ENCODE measurements at places on chromosomes 16 and 17. TPM values are rescaled to one million over a fixed set of nuclear protein-coding genes. Genes with fewer than 3 reads are reported as not detected.

The NOTUM gene
- 11.8 TPM for total RNA-seq

DNA sequence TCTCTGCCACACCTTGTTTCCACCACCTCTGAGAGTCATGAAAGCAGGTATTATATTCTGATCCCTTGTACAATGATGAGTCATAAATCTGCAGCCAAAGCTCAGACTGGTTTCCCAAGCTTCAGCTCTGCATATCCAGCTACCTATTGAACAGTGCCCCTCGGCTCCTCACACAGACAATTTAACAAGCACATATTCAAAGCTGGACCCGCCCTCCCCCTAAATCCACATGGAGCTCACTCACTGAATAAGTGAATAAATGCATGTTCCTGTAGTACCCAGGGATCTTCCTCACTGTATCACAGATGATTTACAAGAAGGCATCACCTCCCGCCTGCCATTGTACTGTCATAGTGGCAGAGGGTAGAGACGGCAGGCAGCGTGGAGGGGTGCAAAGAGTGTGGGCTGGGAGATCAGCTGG, 516.4 kb downstream of the GRIN2A start:
- no peak overlapping the region for H3K27ac ChIP-seq
- H3K4me3 ChIP-seq: no peak overlapping the region
- H3K36me3 ChIP-seq: no peaks in the 10 kb centered on the region
- peaks cover 15% of the 10 kb centered on the region for H3K27me3 ChIP-seq
- no peaks in the 10 kb centered on the region for H3K4me1 ChIP-seq

- H3K4me1 ChIP-seq: peaks cover 17% of the 10 kb centered on the region
- H3K4me3 ChIP-seq: no peak overlapping the region
- DNase-seq: no peak
- no peak overlapping the region for H3K27ac ChIP-seq
- no peaks in the 10 kb centered on the region for H3K36me3 ChIP-seq
Observed at GRCh38 chr17:80031691-80032430, 3.8 kb downstream of the TBC1D16 start.

The SLC46A1 gene
- 4.3 TPM for total RNA-seq

The CALB2 gene
- 0.20 TPM for total RNA-seq

The TEX14 gene
- total RNA-seq: 0.09 TPM

DNA sequence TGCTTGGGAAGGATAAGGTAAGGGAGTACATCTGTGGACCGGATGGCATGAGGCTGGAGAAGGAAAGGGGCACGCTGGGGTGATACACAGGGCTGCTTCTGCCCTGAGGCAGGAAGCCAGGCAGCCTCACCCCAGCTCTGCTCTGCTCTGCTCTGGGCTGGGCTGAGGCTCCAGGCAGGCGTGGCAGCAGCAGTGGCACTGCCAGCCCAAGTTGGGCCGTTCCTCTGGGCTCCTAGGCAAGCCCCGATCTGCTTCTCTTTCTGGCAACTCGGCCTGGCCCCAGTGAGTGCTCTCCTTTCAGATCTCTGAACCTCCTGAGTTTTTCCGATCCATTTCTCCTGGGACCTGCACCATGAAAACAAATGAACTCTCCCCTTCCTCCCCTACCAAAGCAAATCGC, 44.9 kb downstream of the VAC14 start:
- no peaks in the 10 kb centered on the region for H3K27me3 ChIP-seq
- H3K4me1 ChIP-seq: peaks cover 13% of the 10 kb centered on the region
- no peak for DNase-seq
- H3K4me3 ChIP-seq: no peak overlapping the region
- peaks cover 30% of the 10 kb centered on the region for H3K36me3 ChIP-seq

GRCh38 chr17:29041571-29041970, 1.4 kb upstream of the PIPOX start:
- peaks cover 6% of the 10 kb centered on the region for H3K4me1 ChIP-seq
- H3K36me3 ChIP-seq: no peaks in the 10 kb centered on the region
- no peak overlapping the region for H3K27ac ChIP-seq
- peaks cover 33% of the 10 kb centered on the region for H3K27me3 ChIP-seq
- no peak overlapping the region for H3K4me3 ChIP-seq

- H3K36me3 ChIP-seq: no peaks in the 10 kb centered on the region
- peaks cover 20% of the 10 kb centered on the region for H3K27me3 ChIP-seq
- no peak for DNase-seq
- H3K4me1 ChIP-seq: peaks cover 9% of the 10 kb centered on the region
- H3K4me3 ChIP-seq: no peak overlapping the region
Observed at GRCh38 chr16:50699326-50700159, 6.1 kb downstream of the NOD2 start.

DNA sequence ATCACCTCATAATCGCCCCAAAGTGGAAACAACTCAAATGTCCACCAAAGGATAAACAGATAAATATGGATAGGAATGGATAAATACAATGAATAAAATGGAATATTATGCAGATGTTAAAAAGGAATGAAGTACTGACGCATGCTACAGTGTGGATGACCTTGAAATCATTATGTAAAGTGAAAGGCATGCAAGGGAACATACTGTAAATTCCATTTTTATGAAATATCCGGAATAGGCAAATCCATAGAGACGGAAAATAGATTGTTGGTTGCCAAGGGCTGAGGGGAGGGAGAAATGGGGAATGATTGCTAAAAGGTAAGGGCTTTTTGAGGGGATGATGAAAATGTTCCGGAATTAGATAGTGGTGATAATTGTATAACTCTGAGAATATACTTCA, 36.0 kb downstream of the STAT5B start:
- no peaks in the 10 kb centered on the region for H3K27me3 ChIP-seq
- H3K4me3 ChIP-seq: no peak overlapping the region
- H3K36me3 ChIP-seq: peaks cover 20% of the 10 kb centered on the region
- H3K4me1 ChIP-seq: peaks cover 17% of the 10 kb centered on the region
- no peak overlapping the region for H3K27ac ChIP-seq
- no peak for DNase-seq

- no peaks in the 10 kb centered on the region for H3K36me3 ChIP-seq
- no peaks in the 10 kb centered on the region for H3K4me1 ChIP-seq
- no peak overlapping the region for H3K27ac ChIP-seq
- DNase-seq: no peak
- H3K27me3 ChIP-seq: no peaks in the 10 kb centered on the region
- H3K4me3 ChIP-seq: no peak overlapping the region
Observed at GRCh38 chr16:65540901-65541300, 419.0 kb upstream of the CDH11 start.

The SPATA2L gene
- 19.2 TPM for total RNA-seq

DNA sequence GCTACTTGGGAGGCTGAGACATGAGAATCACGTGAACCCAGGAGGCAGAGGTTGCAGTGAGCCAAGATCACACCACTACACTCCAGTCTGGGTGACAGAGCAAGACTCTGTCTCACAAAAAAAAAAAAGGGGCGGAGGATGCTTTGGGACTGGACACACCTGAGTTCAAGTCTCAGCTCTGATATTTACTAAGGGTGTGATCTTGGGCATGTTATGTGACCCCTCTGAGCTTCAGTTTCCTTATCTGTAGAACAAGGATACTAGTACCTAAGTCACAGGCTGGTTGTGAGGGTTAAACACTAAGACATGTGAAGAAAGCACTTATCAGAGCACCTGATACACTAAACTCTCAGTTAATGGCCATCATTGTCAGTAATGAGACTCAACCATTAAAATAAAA, 25.9 kb downstream of the HOXB1 start:
- no peak overlapping the region for H3K27ac ChIP-seq
- H3K4me1 ChIP-seq: peaks cover 39% of the 10 kb centered on the region
- no peak for DNase-seq
- no peaks in the 10 kb centered on the region for H3K36me3 ChIP-seq
- no peak overlapping the region for H3K4me3 ChIP-seq

The CDH16 gene
- not detected for total RNA-seq

The ZNF207 gene
- total RNA-seq: 216 TPM

- H3K27me3 ChIP-seq: no peaks in the 10 kb centered on the region
- H3K27ac ChIP-seq: no peak overlapping the region
- H3K4me3 ChIP-seq: no peak overlapping the region
- no peak for DNase-seq
- no peaks in the 10 kb centered on the region for H3K36me3 ChIP-seq
Observed at GRCh38 chr17:58976541-58976940, 130.1 kb downstream of the TRIM37 start.

DNA sequence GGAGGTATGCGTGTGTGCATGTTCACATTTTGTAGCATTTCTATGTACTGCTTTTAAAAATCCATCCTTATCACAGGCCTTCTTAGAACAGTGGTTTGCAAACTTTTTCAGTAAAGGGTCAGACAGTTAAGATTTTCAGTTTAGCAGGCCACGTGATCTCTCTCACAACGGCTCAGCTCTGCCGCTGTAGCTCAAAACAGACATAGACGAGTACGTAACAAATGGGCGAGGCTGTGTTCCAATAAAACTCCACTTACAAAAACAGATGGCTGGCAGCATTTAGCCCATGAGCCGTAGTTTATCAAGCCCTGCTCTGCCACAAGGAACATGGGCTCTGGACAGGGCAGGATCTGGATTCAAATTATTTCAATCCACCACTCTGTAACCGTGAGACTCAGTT, 141.8 kb downstream of the XYLT1 start:
- no peak overlapping the region for H3K4me3 ChIP-seq
- no peaks in the 10 kb centered on the region for H3K36me3 ChIP-seq
- H3K4me1 ChIP-seq: no peaks in the 10 kb centered on the region
- no peak overlapping the region for H3K27ac ChIP-seq
- no peak for DNase-seq

GRCh38 chr16:31861455-31861854, 12.2 kb upstream of the ZNF267 start:
- H3K27ac ChIP-seq: no peak overlapping the region
- H3K36me3 ChIP-seq: no peaks in the 10 kb centered on the region
- no peak overlapping the region for H3K4me3 ChIP-seq
- no peaks in the 10 kb centered on the region for H3K4me1 ChIP-seq

DNA sequence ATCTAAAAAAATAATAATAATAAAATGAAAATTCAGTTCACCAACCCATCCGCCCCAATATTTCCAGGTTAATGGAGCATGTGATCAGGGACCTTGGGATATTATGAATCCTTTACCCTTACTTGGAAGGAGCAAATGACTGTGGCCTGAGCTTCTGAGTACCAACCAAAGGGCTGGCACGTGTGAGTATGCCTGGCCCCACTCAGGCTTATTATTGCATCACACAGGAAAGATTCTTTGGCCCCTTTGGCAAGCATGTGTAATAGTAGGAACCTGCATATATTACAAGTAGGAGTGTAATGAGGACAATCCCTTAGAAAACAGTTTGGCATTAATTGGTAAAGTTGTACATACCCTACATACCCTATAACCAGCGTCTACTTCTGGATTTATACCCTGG, 7.2 kb upstream of the C17orf78 start:
- DNase-seq: no peak
- no peaks in the 10 kb centered on the region for H3K36me3 ChIP-seq
- no peak overlapping the region for H3K27ac ChIP-seq
- no peak overlapping the region for H3K4me3 ChIP-seq
- no peaks in the 10 kb centered on the region for H3K27me3 ChIP-seq

DNA sequence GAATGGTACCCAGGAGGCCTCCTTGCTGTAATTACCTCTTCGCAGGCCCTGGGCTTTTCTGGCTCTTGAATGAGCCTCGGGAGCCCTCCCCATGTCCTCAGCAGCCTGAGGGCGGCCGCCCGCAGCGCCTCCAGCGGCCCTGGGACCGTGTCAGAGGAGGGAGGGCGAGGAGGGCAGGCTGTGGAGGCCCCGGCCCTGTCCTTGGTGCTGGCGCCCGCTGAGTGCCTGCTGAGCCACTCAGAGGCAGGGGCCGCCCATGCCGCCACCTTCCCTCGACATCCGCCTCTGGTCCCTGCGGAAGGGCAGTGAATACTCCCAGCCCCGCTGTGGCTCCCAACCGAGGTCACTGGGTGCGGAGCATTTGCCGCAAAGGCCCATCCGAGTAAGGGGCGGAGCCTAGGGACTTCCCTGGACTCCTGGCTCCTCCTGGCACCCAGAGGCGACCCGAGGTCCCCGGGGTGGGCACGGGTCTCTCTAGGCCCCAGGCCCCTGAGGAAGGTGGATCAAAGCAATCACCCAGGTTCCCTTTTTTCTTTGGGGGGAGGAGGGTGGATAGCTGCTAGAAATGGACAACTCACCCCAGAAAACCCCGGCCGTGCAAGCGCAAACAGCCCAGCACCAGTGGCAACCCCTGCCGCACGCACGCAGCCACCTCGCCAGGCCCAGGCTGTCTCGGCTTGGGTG, 2.8 kb downstream of the RBFOX3 start:
- H3K27ac ChIP-seq: no peak overlapping the region
- no peak overlapping the region for H3K4me3 ChIP-seq
- no peaks in the 10 kb centered on the region for H3K4me1 ChIP-seq
- H3K27me3 ChIP-seq: peaks cover 68% of the 10 kb centered on the region
- DNase-seq: peak; percentile 67
- no peaks in the 10 kb centered on the region for H3K36me3 ChIP-seq

- H3K36me3 ChIP-seq: no peaks in the 10 kb centered on the region
- peaks cover 20% of the 10 kb centered on the region for H3K4me1 ChIP-seq
- H3K27ac ChIP-seq: no peak overlapping the region
- H3K4me3 ChIP-seq: no peak overlapping the region
Observed at GRCh38 chr17:80095844-80096475, 5.4 kb upstream of the GAA start.

The SMIM5 gene
- not detected for total RNA-seq

DNA sequence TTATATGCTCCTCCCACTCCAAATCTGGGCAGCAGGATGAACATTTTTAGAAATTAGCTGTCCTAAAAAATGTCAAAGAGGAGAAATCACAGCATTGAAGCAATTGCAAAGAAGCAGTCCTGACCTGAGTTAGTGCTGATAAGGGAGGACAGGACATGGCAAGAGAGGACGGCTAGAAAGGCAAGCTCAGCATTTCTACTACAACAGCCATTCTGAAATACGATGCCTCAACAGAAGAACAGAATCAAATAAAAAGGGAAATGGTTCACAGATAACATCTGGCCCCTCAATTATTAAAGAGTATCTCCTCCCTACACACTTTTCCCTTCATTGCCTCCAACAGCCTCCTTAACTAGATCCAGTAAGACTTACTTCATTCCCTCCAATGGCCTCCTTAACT, 18.3 kb downstream of the VPS53 start:
- no peak for DNase-seq
- H3K27me3 ChIP-seq: no peaks in the 10 kb centered on the region

- peak; percentile 77 for DNase-seq
- no peaks in the 10 kb centered on the region for H3K27me3 ChIP-seq
- H3K4me1 ChIP-seq: peaks cover 81% of the 10 kb centered on the region
Observed at GRCh38 chr17:79811011-79811867, 14.4 kb upstream of the CBX8 start.

The RNF222 gene
- total RNA-seq: not detected

The RND2 gene
- 1.8 TPM for total RNA-seq

The G6PC1 gene
- total RNA-seq: not detected

DNA sequence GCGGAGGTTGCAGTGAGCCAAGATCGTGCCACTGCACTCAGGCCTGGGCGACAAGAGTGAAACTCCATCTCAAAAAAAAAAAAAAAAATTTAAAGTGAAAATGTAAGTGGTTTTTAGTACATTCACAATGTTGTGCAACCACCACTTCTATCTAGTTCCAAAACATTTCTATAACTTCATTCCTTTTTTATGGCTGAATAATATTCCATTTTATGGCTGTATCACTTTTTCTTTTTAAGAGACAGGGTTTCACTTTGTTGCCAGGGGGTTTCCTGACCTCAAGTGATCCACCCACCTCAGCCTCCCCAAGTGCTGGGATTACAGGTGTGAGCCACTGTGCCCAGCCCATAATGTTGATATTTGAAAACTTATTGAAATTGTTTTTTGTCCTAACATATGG, 11.7 kb upstream of the CMTM3 start:
- no peaks in the 10 kb centered on the region for H3K36me3 ChIP-seq
- no peak overlapping the region for H3K27ac ChIP-seq
- no peak for DNase-seq
- peaks cover 11% of the 10 kb centered on the region for H3K27me3 ChIP-seq

The CORO7 gene
- 77.2 TPM for total RNA-seq

The TMEM92 gene
- total RNA-seq: 0.47 TPM

GRCh38 chr17:58313815-58314705, 14.5 kb downstream of the TSPOAP1 start:
- no peak overlapping the region for H3K4me3 ChIP-seq
- DNase-seq: no peak
- H3K27me3 ChIP-seq: no peaks in the 10 kb centered on the region
- H3K36me3 ChIP-seq: no peaks in the 10 kb centered on the region
- peaks cover 20% of the 10 kb centered on the region for H3K4me1 ChIP-seq
- H3K27ac ChIP-seq: no peak overlapping the region

All from K562 (cell line).